ENCODE measurements at places on chromosomes 7 and 10.

- DNase-seq: no peak
Observed at GRCh38 chr7:99123571-99124033, 20.3 kb downstream of the SMURF1 start.

DNA sequence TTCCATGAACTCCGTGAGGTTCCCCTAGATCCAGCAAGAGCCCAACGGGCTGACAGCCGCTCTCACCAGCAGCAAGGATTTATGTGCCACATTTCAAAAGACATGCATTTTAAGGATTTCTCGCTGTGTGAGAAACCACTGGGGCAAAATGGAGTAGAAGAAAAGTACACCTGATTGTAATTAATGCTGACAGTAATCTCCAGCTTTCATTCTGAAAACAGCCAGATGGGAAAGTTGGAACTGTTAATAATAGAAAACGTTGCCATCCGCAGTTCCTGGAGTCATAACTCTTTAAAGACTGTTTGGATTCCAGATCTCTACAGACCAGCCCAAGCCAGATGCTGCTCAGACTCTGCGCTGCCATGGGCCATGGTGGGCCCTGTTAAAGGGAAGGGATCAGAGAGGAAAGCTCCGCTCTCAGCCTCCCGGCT lies 216.9 kb upstream of the GLI3 start:
- DNase-seq: no peak

DNA sequence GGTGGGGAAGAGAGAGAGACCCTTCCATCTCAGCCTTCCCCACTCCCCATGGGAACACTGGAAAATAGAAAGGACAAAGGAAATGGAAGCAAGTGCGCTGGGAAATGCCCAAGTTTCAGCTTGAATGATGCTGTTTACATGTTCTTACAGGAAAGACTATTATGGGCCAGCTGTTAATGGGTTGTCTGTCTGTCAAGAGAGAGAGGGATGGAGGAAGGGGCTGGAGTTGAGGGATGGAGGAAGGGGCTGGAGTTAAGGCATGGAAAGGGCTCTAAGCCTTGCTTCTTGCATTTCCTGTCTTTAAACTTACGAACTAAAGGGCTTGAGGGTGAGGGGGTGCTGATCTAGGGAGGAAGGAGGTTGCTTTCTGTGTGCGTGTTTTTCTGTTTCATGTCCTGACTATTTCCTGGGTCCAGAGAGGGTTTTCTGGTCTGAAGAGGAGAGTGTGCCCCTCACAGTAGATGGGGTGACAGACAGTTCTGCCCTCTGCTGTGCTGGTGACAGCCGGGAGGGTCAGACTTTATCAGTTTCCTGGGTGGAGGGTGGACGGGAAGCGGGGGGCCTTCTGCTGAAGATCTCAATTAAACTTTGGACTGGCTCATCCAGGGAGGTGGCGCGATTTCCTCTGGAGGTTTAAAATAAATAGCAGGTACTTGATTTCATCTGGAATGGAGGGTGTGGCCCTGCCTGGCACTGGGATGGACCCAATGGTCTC lies 30.5 kb downstream of the GRK5 start:
- DNase-seq: no peak

- no peak for DNase-seq
Observed at GRCh38 chr7:78301407-78301806, 502.8 kb downstream of the PHTF2 start.

GRCh38 chr10:44378626-44379025 lies 6.3 kb downstream of the CXCL12 start:
- no peak for DNase-seq

DNA sequence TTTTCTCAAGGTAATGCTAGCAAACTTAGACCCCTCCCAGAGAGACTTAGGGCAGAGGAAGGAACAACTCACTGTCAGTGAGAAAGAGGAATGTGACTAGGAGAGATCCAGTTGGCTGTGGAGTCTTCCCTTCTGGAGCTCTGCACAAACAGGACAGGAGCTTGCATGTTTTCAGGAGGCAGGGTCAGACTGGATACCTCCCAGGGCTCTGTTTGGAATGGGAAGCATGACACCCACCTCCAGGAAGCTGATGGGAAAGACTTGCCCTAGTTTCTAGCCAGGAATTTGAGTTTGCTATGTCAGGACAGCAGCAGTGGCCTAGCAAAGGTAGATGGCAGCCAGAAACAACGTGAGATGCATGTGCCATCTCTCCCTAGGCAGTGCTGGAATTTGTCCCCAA lies 40.6 kb downstream of the GHRHR start:
- DNase-seq: no peak
